PC-3 (cell line): ENCODE measurements at places on chromosomes 3 and 15. TPM values are rescaled to one million over a fixed set of nuclear protein-coding genes. Genes with fewer than 3 reads are reported as not detected.

DNA sequence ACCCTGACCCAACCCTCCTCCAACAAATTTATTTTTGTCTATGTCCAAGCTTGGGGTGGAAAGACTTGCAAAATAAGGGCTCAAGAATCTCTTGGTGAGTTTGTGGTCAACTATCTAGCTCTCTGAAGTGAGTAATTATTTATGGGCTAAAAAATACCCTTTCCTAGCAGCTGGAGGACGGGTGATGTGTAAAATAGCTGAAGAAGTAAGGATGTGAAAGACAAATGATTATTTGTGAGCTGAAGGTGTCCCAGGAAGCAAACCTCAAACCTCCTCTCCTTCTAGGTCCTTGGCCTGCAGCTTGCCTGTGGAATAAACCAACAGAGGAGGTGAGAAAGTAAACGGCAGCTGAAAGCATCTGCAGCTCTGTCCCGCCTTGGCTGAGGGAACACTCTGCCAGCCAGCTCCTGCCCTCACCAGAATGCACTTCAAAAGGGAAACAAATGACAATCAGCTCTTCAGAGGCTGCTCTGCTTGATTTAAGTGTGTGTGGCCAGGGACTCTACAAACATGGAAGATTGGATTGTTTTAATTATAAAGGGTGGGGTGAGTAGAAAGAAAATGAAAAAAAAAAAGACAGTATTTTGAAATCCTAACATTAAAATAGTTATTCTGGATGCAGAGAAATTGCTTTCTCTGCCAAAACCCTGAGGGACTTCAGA is 60.3 kb downstream of the TM4SF4 start:
- DNase-seq: no peak

DNA sequence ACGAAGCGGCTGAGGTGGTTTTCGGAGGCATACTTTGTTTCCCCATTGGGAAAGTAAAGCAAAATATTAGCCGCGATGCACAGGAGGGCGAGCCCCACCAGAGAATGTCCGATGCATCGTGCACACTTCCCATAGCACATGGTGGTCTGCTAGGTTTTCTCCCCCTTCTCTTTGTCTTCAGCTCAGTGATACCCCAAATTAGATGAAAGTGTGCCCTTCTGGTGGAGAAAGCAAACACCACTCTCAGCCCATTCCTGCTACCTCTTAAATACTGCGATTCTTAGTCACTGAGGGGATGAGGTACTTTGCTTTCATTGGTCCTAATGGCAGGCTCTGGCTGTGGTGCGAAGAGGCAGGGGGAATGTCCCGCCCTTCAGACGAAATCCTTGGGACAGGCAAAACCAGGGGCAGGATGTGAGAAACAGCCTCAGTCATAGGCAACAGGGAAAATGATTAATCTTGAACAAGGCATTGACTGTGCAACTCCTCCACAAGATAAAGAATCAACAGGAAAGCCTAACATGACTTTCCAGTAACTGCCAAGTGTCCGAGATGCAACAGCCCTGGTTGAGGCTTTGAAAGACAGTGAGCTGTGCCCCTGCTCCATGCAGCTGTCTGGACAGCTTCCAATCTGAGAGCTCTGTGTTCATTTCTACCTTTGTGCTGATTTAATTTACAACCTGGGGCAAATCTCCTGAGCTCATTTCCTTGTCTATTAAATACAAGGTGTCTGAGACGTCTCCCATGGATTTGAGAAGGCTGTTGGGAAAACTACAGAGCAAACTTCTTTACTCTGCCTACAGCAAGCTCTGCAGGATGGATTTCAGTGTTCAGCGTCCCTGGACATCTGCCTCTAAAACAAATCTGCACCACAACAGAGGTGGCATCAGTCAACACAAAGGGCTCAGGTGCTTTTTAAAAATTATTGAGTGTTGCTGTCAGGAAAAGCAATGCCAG is at the start of gene TM4SF1:
Gene TM4SF1 (minus strand): TSS at position 242 of the 957 bp plus-strand sequence. CDS start 102 bp downstream, at position 140.
- peak; percentile 98 for DNase-seq

DNA sequence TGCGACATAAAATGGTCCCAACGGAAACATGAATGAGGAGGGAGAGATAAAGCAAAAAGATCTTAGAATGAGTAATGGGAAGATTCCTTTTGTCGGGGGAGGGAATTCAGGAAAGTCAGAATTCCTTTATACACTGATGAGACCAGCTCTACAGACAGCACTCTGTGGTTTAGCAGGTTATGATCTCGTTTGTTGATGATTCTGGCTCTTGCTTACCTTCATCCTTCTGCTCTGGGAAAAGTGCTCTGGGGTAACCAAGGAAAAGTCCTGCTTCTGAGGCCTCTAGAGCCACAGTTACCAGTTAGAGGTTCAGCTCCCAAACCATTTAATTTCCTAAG is 150.7 kb upstream of the NR2E3 start:
- DNase-seq: peak; percentile 19

- DNase-seq: no peak
Observed at GRCh38 chr3:13079051-13079450, 5.8 kb upstream of the IQSEC1 start.

GRCh38 chr3:111621535-111621934 is 26.4 kb upstream of the ZBED2 start:
- peak; percentile 37 for DNase-seq

- DNase-seq: no peak
Observed at GRCh38 chr15:49372366-49372765, 50.7 kb upstream of the FGF7 start.

GRCh38 chr15:63243776-63244175 is 33.6 kb upstream of the APH1B start:
- DNase-seq: no peak

DNA sequence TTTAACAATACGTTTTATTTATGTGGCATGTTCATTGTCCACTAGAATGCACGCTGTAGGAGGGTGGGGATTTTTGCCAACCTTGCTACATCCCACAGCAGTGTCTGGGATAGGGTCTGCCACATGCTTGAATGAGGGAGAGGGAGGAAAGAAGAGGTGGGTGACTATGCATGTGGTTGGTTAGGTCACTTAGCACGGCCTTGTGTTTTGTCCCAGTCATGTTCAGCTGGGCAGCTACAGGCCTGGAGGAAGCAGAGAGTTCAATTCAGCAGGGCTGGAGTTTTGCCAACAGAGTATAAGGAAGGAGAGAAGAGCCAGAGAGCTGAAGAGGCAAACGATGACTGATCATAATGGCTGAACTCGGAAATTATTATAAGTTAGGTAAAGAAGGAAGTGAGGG is 268.4 kb upstream of the NSMCE3 start:
- no peak for DNase-seq

- DNase-seq: peak; percentile 65
Observed at GRCh38 chr15:38035701-38036100, 101.3 kb downstream of the TMCO5A start.

- DNase-seq: no peak
Observed at GRCh38 chr15:56454836-56455235, 10.1 kb downstream of the MNS1 start.

- DNase-seq: no peak
Observed at GRCh38 chr3:123816673-123817207, 67.4 kb downstream of the MYLK start.

DNA sequence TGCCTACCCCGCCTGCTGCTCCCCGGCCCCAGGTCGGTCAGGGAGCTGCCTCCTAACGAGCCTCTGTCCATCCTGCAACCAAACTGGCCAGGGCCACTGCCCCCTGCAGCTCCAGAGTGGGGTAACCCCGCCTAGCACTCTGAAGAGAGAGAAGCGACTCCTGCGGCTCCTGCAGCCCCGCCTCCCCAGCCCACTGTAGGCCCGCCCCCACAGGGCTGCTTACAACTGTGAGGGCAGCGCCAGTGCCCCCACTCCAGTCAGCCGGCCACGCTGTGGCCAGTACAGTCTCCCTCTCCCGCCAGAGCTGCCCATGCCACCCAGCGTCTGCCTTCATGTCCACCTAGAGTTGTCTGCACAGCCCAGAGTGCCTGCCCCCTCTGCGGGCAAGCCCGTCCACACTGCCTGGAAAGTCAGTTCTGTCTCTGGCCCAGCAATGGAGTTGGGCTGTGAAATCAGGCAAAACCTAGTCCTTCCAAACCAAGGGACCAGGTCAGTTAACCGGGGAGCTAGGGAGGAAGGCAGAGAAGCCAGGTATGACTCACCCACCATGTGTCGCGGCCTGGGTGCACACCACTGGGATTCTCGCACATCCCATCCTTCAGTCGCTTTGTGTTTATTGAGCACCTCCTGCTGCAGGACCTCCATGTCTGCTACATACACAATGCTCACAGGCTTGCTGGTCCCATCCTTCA is 2.4 kb downstream of the UCN2 start:
- DNase-seq: no peak

GRCh38 chr15:23057707-23058106 is 18.3 kb upstream of the TUBGCP5 start:
- DNase-seq: no peak

GRCh38 chr3:165835431-165835830 is 1.8 kb downstream of the BCHE start:
- no peak for DNase-seq

DNA sequence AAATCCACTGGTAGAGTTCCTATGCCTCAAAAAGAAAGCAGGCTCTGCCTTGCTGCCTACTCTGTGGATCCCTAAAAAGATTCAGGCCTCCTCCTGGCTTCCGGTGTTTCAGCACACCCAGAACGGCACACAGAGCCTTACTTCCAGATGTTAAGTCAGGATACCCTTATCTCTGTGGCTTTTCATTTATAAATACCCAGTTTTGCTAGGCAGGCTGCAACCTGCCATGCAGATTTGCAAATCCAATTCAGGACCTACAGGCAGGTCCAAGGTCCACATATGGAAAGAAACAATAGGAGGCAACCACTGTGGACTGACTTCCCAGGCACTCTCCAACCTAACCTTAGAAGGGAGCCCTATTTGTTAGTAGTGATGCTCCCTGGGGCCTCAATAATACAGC is 30.7 kb downstream of the EFL1 start:
- no peak for DNase-seq

DNA sequence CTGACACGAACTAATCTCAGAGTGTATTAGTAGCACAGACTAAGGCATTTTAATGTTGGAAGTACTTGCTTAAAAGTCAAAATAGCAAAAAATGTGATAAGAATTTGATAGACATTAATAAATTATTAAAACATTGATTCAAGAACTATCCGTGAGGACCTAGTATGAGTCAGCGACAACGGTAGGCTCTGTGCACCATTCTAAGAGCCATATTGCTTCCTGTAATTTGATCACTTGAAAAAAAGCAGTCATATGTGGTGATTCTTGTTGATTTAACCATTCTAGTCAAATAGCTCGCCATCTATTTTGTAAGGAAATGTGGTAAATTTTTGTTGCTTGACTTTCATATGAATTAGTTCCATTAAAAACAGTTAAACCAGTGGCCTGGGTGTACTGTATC is 534.9 kb upstream of the ARRDC4 start:
- DNase-seq: no peak

DNA sequence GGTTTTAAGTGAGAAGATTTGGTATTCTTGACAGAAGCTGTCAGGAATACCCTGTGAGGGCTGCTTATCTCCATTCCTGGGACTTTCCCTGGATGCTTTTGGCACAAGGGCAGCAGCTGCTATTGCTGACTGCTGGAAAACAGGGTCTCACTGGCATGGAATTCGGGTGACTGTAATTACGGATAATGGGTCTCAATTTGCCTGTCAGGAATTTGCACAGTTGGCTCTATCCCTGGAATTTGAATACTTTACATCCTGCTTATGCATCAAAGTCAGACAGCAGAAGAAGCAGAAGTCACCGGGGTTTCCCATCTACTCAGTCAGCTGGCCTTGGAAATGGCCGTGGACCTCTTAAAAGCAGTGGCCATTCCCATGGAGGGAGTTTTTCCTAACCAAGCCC is 25.9 kb upstream of the AKAP13 start:
- no peak for DNase-seq

DNA sequence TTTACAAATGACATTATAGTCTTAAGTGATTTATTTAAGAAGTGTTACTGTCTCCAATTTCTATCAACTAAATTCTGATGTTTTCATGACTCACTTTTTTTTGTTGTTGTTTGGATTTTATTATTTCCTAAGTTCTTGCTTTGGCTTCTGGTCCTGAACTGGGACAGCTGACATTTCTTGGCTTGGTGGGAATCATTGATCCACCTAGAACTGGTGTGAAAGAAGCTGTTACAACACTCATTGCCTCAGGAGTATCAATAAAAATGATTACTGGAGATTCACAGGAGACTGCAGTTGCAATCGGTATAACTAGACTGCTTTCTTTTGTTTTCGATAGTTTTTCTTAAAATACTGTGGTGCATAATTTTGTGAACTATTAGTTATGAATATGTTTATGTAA is 47.5 kb downstream of the ASTE1 start:
- no peak for DNase-seq

- DNase-seq: no peak
Observed at GRCh38 chr3:129277829-129278271, 820 bp upstream of the HMCES start.

GPR62 gene
- not detected in 2 replicates for total RNA-seq

HMG20A gene
- total RNA-seq: 17.6 and 22.0 TPM in 2 replicates

MEIS2 gene
- total RNA-seq: 10.0 and 17.5 TPM in 2 replicates

PLSCR2 gene
- total RNA-seq: 0.86 TPM in 1 of 2 replicates, not detected in the other

ZPLD1 gene
- total RNA-seq: 0.15 TPM in 1 of 2 replicates, not detected in the other

ADAMTS17 gene
- total RNA-seq: 5.5 and 6.9 TPM in 2 replicates

MYLK gene
- total RNA-seq: 6.9 and 8.7 TPM in 2 replicates

MUSTN1 gene
- total RNA-seq: 0.66 and 0.69 TPM in 2 replicates

GPR176 gene
- total RNA-seq: 27.8 and 29.0 TPM in 2 replicates
